ENCODE measurements at places on chromosomes 3 and 15.

DNA sequence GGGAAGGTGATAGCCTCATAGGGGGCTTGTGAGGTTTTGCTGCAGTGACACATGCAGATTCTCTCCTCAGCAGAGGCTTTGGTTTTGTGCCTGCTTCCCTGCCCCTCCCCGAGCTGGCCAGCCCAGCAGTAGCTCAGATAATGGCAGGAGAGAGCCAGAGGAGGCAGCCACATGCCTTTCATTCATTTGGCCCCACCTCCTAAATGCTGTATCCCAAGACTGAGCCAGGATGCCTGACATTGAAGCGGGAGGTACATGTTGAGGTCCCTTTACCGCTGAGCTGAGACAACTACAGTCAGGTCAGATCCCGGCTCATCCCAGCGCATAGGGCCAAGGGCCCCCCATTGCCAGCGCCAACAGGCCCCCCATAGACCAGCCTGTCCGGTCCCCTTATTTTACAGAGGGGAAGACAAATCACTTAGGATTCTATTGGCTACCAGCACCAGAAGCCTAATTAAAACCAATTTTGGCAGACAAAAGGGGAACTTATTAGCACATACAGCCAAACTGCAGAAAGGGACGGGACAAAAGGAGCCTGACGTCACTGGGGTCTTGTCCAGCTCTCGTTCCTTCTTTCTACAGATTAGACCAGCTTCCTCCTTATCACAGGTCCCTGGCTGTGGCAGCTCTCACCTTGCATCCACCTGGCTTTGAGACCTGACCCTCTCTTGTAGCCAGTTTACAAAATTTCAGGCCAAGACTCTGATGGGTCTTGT lies 12.1 kb upstream of the POLG start:
- DNase-seq = no peak

DNA sequence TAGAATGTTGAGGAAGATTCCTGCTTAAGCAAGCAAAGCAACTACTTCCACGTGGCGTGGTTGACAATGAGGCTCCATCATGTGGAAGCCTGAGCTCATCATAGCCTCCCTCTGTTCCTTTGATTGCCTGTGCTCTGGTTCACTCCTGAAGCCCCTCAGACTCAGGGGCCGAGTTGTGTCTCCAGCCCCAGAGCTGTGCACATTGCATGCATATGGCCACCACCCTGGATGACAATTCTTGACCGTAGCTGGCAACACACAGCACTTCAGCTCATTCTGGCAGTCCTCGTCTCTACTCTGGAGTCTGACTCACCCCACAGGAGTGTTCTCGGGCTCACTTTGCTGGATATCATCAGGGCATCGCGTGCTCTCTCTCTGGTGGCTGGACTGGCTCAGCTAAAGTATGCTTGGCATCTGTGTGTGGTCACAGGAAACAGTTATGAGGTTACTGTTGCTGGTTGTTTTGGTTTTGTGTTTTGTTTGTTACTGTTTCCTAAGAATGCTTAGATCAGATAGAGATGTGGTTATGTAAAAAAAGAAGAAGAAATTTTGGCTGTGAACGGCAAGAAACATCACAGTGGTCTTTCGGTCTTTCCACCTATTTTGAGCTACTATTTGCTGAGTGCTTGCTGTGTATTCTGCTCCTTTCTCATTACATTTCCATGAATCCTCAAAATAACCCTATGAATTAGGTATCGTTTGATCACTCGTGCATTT lies 41.6 kb upstream of the MRPS22 start:
- no peak for DNase-seq

DNA sequence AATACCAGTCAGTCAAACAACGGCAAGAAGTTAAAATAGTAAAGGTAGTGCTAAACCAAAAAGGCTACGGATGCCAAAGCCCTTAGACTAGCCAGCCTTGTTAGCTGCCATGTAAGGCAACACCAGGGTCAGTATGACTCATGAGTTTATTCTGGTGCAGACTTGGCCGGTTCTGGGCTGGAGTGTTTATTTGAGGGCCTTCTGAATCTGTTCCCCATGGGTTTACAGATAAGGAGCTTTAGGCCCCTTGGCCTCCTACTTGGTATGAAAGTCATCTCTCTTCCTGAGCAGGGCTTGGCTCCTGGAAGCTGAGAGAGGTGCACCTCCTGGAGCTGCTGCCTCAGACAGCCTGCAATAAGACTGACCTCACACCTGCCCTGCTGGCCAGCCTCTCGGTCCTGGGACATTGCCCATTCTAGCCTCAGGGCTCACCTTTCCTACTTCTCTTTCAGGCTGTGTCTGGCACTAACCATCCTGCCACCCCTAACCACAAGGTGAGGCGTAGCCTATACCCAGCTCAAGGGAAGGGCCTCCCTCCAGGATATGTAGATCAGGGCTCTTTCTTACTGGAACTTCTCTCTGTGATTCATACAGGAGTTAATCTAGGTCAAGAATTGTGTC lies 10.4 kb upstream of the RTP1 start:
- no peak for DNase-seq

DNA sequence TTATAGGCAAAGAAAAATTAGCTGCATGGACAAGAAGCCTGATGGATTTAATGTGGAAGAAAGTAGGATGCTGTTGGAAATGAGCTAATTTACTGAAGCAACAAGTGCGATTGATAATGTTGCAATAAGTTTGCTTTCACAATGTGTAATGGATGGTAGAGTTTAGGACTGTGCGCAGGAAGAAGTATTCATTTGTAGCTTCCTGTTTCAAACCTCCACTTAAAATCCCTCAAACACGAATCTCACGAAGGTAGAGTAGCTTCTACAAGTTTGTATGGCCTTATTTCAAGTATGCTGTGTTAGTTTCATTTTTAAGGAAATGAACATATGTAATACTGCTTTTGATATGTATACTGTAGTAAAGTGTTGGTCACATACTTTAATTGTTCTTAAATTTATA lies 42.3 kb downstream of the KCNH8 start:
- no peak for DNase-seq

DNA sequence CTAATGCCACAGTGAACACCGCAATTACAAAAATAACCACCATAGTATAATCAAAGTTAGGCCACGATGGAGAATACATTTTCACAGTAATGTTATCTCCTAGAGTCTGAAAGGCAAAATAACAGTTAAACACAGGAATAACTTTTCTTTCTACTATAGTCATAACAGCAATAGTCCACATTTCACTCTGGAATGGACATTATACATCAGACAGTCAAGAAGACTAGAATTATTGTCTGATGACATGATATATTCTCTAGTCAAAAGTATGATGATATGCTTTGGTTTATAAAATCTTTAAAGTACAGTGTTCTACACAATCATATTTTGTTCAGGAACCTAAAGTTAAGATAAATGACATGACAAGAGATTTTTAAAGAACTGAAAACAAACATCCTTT lies 18.0 kb downstream of the SPPL2A start:
- DNase-seq = no peak

DNA sequence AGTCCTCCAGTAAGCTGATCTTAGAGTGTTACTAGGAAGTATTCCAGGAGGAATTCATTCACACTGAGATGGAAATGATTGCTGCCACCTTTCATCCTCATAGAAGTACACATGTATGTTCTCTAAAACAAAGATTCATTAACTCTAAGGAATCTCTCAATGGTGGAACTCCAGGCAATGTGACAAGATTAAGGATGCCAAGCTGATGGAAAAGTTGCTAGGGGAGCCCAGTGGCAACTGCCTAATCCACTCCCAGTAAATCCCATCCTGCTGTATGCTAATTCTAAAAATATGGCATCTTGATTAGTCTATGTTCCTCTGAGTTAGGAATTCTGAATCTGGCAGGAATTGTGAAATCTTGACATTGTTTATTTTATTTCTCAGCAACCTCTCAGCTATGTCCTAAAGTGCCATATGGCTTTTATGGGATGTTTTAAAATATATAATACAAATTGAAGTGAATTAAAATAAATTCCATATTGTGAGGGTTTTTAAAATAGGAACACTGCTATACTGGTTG lies 210.0 kb upstream of the TRIM42 start:
- DNase-seq = no peak

- DNase-seq = no peak
Observed at GRCh38 chr3:32147509-32147908, 41.1 kb downstream of the GPD1L start.

DNA sequence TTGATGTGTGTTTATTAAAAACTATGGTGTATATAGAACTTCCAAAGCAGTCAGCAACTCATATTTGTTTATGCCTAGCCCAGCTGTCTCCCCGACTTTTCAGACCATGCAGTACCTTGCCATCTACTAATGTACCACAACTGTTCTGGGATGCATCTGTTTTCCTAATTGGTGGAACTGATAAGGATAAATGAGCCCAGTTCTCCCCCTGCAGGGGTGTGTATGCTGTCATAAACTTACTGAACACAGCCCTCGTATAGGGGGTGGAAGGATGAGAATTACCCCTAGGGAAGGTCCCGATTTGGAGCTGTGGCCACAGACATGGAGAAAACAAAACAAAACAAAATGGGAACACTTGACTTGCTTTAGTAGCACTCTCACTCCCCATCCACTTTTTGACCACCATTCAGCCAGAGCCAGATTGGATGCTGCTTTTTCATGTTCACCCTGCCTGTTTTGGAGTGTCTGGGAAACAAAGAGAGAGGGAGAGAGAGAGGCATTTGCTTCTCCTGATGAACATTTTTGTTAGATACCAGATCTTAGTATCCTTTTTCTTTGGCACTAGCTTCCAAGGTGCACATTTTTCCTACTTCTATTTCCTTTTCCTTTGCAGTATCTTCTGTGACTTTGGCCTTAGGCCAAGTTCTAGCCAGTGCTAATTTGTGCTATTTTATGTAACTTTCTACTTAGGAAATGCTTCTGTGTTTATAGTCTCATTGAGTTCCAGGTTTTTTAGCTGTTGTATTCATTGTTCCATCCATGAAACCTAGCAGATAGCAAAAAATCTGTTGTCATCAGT lies 29.1 kb downstream of the CADM2 start:
- DNase-seq = no peak

DNA sequence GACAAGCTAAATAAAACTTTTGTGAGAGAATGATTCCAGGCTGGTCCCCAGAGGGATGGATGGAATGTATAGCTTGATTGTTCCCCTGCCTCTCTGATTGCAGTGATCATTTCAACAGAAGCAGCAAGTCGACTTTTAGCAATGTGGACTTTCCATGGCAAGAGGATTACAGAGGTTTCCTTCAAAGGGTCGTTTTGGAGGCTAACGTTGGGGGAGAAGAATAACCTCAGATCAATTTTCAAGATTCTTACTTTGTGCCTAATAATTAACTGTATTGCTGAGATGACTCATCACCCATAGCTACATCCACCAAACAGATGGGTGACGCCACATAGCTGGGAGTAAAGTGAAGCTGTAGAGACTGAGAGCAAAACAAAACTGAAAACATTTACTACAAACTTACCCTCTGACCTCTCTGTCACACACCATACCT lies 79.9 kb downstream of the GTPBP8 start:
- no peak for DNase-seq

DNA sequence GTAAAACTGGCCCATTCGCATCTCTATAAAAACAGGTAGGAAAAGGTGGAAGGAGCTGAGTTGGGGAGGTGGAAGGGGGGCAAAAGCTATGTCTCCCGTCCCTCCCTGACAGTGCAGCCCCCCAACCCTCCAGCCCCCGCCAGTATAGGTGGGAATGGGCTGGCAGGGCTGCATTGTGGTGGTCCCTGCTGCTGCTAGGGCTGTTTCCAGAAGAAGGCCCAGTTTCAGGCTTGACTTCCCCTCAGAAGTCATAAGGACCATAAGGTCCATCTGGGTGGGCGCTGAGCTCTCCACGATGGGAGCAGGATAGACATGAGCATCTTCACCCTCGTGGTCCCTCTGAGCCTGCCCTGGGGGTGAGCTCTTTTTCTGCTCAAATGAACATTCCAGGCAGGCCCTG lies 44.2 kb downstream of the APBA2 start:
- no peak for DNase-seq

GRCh38 chr3:138222942-138223287 lies 35.8 kb downstream of the ARMC8 start:
- DNase-seq = no peak

GRCh38 chr3:156334841-156335545 lies 214.6 kb downstream of the KCNAB1 start:
- no peak for DNase-seq

DNA sequence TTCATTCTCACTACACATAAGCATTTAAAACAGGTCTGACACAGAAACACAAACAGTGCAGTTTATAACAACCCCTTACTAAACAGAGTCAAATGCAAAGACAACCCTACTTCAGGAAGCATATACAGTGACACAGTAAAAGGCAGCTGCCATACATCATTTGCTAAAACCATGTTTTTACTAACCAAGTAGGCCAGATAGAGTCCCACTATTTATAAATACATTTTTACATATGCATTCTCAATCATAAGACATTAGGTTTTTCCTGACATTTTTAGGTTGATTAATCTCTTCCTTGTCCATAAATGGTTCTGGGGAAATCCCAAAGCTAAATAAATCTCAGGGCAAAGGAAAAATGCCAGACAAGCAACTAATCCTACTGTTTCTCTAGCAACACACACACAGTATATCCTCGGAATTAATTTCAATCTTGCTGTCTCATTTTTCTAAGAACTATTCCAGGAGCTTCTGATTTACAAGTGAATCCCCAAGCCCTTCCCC lies 39.0 kb downstream of the CHAC1 start:
- no peak for DNase-seq

DNA sequence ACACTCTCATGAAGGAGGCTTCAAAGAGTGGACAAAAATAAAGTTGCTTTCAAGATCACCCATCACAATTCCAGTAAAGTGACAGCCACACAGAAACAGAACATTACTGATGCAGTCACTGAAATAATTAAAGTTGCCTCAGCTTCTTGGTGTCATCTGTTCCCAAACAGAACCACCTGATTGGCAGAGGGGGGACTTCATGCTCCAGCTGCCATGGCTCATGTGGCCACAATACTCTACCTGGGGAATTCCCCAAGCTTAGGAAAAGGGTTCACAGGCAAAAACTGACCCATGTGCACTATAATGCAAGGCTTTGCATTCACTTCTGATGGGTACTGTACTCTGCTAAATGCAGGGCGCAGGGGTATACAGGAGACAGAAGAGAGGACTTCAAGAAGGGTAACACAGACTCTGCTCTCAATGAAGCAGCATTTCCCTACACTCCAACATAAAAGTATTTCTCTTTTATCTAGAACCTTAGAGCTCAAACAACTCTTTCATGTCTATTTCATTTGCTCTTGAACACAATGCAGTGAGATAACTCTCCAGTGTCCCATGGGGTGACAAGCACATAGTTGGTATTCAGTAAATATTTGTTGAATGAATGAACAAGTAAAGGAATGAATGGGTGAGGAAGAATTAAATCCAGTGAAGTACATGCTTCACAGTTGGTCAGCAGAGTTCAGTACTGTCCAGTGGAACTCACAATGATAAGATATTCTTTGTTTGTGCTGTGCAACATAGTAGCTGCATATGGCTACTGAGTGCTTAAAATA lies 8.6 kb upstream of the CTNNB1 start:
- DNase-seq = no peak

DNA sequence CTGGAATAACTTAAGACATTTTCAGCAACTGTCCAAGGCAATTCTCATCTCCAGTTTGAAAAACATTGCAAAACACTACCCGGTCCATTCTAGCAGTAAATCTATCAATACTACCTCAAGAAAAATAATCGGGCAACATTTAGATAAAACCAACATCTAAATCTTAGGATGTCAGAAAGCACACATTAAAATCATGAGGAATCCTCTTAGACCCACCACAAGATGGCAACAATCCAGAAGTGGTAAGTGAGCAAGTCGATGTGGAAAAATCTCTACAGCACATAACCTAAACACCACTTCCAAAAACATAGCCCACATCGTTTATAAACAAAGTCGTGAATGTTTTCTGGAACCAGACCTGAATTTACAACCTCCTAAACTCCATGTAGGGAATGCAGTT lies 5.7 kb downstream of the PLCH1 start:
- no peak for DNase-seq

GRCh38 chr3:198107840-198108734 lies 148.1 kb downstream of the LMLN start:
- no peak for DNase-seq
